Adrenal gland (tissue), 19 donors: ENCODE measurements at places on chromosomes 7 and 10. TPM values are rescaled to one million over a fixed set of nuclear protein-coding genes. Genes with fewer than 3 reads are reported as not detected.

The MPP7 gene
- 3.1 TPM for total RNA-seq

The FKBP6 gene
- total RNA-seq = not detected

The LRRC4 gene
- total RNA-seq = 23.7 TPM

The PPP1R17 gene
- 0.37 TPM for total RNA-seq

The TLX1 gene
- not detected for total RNA-seq

The HOXA4 gene
- 9.3 TPM for total RNA-seq

- H3K36me3 ChIP-seq = no peaks in the 10 kb centered on the region
- no peaks in the 10 kb centered on the region for H3K27me3 ChIP-seq
- no peak overlapping the region for H3K27ac ChIP-seq
- H3K4me3 ChIP-seq = no peak overlapping the region
These were observed 1006.3 kb downstream of the SORCS1 start for GRCh38 chr10:106158241-106158640.

- no peaks in the 10 kb centered on the region for H3K27me3 ChIP-seq
- no peaks in the 10 kb centered on the region for H3K4me1 ChIP-seq
- no peaks in the 10 kb centered on the region for H3K36me3 ChIP-seq
- DNase-seq = no peak
- no peak overlapping the region for H3K4me3 ChIP-seq
These were observed 177.7 kb downstream of the CHCHD3 start for GRCh38 chr7:132904209-132904608.

DNA sequence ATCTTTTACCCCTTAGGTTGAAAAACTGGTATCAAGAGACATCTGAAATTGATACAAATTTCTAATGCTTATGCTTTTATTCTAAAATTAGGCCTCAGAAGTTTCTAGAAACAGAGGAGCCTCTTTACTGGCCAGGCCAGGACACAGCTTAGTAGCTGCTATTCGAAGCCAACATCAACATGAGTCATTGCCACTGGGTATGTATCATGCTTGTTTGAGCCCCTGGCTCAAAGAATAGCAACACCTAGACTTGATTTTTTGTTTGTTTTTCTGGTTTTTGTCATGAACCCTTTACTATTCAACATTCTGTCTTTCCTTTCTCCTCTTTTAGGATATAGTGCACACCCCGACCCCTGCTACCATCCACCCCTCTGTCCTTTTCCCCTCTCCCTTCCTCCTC lies 90.9 kb upstream of the STK17A start:
- H3K27ac ChIP-seq = no peak overlapping the region
- H3K4me3 ChIP-seq = no peak overlapping the region
- DNase-seq = no peak
- no peaks in the 10 kb centered on the region for H3K36me3 ChIP-seq
- H3K27me3 ChIP-seq = no peaks in the 10 kb centered on the region
- H3K4me1 ChIP-seq = peaks cover 10% of the 10 kb centered on the region

- H3K4me3 ChIP-seq = no peak overlapping the region
- DNase-seq = no peak
- H3K27me3 ChIP-seq = no peaks in the 10 kb centered on the region
- no peak overlapping the region for H3K27ac ChIP-seq
These were observed 42.0 kb upstream of the OIT3 start for GRCh38 chr10:72851509-72851908.
